Dorsolateral prefrontal cortex (tissue), 122 donors: ENCODE measurements at places on chromosomes 7 and 10.
A peak's percentile ranks its signal among the peaks of the same experiment; 100 is the strongest.

- peak; percentile 58 for DNase-seq
These were observed 88.1 kb upstream of the RET start for GRCh38 chr10:42988517-42989395.

- DNase-seq = no peak
These were observed 266.6 kb downstream of the HDAC9 start for GRCh38 chr7:18762189-18762588.

DNA sequence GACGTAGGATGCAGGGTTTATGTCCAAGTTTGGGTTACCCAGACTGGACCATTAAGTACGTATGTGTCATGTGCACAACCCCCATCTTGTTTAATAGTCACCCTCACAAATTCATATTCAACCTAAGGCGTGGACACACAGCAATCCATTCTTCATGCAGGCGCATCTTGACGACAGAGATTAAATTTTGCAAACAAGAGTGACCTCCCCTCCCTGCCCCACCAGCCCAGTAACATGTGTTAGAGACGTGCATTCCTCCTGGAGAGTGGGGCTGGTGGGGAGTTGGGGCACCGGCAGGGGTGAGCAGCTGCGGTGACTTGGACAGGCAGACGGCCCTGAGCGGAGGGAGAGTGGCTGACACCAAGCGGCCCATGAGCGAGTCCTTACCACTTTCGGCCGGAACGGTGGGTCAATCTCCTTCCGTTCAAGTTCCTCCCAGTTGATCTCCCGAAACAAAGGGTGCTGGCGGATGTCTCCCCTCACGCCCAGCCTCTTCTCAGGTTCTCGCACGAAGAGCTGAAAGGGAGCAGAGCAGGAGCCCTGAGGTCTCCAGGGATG, 149.6 kb downstream of the PRKCQ start:
- no peak for DNase-seq

- no peak for DNase-seq
These were observed 22.6 kb upstream of the PRKCQ start for GRCh38 chr10:6602700-6603084.

- DNase-seq = no peak
These were observed 43.0 kb downstream of the PKD1L1 start for GRCh38 chr7:47905076-47905920.

DNA sequence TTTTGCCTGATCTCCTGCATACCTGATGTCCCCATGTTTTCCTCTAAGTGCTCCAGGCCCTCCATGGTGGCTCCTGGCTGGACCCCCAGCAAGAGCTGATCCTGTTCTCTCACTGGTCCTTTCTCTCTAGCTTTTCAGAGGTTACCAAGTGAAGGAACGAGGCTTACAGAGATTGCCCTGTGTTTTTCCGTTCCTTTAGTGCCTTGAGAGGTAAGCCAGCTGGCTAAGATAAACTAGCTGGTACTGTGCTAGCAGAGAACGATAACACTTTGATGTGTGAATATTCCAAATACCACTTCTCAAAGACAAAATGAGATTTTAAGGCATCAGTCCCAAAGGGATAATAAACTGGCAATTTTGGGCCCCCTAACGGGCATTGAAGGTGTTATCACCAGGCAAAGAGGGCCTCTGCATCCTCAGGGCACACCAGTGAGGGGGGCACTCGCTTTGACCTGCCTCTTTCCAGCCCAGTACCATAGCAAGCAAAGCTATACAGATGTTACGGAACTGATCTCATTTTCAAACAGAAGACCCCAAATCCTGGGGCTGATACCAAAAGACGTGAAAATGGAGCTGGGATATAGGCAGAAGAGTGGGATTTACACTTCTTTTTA, 8.4 kb upstream of the CCNY start:
- DNase-seq = no peak

GRCh38 chr10:50325449-50326171, 74.3 kb upstream of the ASAH2 start:
- DNase-seq = no peak

DNA sequence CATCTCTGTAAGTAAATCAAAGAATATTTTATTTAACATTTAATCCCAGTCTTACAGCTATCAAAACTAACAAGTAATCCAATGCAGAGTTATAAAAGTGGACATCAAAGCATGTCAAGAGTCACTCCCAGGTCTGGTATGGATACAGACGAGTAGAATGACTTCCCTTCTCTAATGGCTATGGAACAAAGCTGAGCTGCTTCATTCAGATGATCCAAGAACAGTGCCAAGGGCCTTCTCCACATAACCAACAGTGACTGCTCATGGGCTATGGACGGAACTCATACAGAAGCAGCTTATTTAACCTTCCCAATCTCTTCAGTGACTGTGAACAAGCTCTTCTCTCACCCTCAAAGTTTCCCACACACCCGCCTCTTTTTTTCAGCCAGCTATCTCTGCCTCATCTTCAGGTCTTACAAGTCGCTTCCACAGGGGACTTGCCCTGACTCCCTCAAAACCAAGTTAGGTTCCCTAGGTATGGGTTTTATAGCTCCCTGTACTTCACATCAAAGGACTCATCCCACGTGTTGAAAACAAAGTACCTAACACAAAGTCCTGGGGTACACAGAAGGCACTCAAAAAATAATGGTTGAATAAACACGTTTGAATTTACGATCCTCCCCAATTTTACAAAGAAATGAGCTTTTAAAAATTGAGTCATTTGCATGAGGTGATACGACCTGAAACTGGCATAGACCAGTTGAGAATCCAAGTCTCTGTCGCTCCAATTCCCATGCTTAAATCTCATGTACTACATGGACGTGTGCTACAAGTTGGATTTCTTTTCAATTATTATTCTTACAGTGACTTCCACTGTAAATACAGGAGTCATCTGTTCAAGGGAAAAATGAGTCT, 3.1 kb downstream of the USP6NL start:
- no peak for DNase-seq

DNA sequence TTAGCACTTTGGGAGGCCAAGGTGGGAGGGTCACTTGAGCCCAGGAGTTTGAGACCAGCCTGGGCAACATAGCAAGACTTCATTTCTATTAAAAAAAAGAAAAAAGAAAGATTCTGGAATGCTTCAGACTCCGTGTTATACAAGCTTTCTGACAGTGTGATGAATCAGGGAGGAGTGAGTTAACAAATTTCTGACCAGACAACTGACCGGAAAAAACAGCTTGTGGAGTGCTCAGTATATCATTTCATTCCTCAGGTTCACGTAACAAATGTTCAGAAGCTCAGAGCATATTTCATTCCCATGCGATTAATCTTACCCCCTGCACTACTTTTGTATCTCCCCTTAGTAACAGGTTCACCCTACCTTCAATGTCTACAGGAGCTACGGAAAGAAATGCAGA, 28.6 kb upstream of the TNPO3 start:
- no peak for DNase-seq

DNA sequence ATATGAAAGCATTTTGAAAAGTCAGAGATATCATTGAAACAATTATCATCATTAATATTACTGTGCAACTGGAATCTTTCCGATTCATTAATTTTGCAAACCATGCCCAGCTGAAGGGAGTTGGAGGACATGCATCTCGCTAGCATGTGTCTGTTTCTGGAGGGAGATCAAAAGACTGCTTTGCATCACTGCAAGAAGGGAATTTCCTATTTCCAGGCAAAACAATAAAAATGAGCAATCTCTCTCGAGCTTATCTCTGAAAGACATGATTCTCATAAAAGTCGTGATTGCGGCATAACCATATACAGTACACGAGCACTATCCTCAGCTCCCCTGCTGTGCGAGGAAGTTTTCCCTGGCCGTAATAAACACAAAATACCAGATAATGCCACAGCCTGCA, 607.6 kb upstream of the DPP6 start:
- no peak for DNase-seq

- no peak for DNase-seq
These were observed 15.9 kb downstream of the CROT start for GRCh38 chr7:87361320-87361719.

DNA sequence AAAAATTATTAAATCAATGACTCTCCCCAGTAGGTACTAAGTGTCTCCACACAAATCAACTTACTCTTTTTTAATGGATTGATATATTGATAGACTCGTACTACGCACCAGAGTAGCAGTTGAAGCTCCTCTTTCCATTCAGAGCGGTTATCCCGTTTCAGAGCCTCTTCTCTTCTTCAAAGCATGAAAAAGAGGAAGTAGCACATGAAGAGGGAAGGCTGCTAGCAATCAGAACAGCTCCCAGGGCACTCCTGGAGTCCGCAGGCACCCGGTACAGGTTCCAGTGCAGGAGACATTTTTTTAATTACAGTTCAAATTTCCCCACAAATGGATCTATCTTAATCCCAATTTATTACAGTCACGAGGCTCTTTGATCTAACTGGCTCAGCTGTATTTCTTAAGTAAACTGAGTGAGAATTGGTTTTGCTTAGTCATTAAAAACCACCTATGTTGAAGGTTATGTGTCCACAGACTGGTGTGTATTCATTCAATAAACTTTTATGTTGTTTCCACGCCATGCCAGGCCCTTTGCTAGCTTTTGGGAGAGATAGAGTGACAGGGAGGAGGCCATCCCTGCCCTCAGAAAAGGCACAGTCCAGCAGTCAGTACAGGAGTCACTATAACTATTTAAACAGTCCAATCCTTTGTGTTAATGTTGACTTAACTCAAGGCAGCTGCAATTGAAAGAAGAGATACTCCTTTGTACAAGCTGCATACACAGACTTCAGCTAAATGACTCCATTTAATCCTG, 32.1 kb upstream of the CALN1 start:
- DNase-seq = no peak

GRCh38 chr10:62025134-62025794, 123.8 kb downstream of the ARID5B start:
- no peak for DNase-seq

DNA sequence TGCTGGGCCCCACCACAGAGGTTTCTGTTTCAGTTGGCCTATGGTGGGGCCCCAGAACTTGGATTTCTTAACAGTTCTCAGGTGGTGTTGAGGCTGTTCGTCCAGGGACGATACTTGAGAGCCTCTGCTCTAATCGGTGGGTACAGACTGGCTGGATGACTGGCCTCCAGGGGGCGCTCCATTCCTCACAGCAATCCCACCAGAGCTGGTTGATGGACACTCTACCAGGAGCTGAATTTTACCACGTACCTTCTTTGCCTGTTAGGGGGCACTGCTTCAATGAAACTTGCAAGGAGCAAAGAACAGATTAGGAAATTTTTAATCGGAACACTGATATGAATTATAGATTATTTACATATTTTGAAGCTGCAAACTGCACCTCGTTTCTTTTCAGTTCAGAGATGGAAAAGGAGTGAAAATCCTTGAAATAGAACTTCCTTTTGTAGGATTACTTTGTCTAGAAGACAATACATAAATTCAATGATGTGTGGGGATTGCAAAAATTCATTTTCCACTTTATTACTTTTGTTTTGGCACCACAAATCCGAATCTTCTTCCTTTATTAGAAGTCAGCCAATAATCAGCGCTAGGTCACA, 44.8 kb downstream of the KBTBD2 start:
- peak; percentile 93 for DNase-seq

DNA sequence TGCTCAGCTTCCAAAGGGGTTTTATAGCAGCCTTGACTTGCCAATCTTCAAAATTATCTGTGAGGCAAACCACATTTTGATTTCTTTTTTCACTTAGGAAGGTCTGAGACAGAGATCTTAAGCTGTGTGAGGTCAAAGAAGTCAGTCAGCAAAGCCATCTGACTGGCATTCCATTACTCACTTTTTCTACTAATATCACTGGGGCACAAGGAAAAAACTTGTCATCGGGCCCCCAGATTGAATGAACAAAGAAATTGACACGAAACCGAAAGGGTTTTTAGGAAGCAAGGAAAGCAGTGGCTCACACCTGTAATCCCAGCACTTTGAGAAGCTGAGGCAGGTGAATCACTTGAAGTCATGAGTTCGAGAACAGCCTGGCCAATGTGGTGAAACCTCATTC, 78.5 kb upstream of the FRMD4A start:
- no peak for DNase-seq

GRCh38 chr10:35909121-35909720, 267.1 kb upstream of the FZD8 start:
- no peak for DNase-seq

- no peak for DNase-seq
These were observed 1455.7 kb upstream of the CELF2 start for GRCh38 chr10:9561821-9562505.

GRCh38 chr10:21522631-21523406, 2.7 kb downstream of the SKIDA1 start:
- DNase-seq = no peak

DNA sequence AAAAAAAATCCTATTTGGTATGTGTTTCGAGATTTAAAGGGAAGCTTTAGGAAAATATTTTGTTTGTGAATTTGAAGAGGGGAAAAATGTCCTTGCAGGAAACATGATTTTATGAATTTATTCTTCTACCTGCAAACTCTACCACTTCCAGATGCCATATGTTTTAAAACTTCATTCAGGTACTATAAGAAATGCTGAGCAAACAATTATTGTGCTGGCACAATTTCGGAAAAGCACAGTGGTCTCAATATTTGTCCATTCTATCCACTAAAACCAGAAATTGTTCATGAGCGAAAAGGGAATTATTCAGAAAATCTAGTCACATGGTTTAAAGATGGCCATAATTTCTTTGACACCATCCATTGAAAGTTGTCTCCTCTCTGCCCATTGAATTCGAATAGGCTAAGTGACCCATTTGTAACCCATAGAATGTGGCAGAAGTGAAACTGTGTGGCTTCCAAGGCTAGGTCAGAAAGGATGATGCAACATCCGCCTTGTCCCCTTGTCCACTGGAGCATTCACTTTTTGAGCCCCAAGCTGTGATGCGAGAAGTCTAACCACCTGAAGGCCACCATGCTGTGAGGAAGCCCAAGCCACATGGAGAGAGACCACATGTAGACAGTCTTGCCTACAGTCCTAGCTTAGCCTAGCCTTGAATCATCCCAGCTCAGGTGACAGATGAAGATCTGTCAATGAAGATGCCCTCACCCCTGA, 189.8 kb upstream of the PRKCQ start:
- no peak for DNase-seq

DNA sequence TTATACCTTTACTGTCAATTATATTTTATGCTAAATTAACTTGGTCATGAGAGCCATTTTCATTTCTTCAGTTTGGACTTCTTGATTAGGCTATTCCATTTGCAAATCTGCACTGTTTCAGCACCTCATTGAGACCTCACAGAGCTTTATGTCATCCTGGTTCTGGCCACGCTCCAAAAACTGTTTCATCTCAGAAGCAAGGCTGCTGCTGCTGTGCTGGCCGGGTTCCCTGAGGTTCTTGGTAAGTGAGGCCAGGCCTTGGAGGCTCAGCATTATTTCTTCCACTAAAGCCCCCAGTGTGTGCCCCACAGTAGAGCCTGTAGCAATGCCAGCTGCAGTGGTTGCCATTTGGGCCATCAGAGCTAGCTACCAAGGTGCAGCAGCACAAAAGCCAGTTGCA, 7.8 kb upstream of the ZNF485 start:
- no peak for DNase-seq

- no peak for DNase-seq
These were observed 140.9 kb downstream of the AUTS2 start for GRCh38 chr7:69739190-69739589.

GRCh38 chr10:43230101-43230908, 36.6 kb downstream of the RASGEF1A start:
- peak; percentile 17 for DNase-seq

GRCh38 chr7:102321351-102322201, 34.7 kb downstream of the SPDYE6 start:
- DNase-seq = no peak
